Globus pallidus (tissue), 1 donor: ENCODE measurements at places on chromosomes 2 and 18.

DNA sequence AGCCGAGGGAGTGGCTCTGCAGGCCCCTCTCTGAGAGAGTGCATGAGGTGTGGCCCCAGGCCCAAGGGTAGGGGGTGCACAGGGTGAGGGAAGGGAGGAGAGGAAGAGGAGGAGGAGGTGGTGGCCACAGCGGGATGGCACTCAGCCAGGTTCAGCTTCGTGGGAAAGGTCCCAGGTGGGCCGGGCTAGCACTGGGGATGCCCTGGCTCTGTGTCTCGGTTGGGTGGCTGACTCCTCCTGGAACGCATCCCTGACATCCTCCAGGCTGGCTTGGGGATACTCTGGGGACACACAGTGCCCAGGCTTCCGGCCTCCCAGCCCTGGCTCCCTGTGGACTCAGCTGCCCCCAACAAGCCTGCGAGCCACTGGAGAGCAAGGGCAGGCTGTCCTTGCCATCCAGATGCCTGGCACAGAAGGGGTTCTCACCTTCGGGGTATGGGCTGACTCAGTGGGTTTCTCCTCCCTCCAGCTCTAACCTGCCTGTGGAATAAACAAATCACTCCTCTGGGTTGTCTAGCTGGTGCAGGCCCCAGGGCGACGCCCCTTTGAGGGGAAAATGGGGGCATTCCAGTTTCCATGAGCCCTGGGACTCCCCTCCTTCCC lies 582 bp upstream of the ZAP70 start:
- no peak for DNase-seq

GRCh38 chr2:28378679-28379584 lies 13.7 kb upstream of the FOSL2 start:
- no peak for DNase-seq

DNA sequence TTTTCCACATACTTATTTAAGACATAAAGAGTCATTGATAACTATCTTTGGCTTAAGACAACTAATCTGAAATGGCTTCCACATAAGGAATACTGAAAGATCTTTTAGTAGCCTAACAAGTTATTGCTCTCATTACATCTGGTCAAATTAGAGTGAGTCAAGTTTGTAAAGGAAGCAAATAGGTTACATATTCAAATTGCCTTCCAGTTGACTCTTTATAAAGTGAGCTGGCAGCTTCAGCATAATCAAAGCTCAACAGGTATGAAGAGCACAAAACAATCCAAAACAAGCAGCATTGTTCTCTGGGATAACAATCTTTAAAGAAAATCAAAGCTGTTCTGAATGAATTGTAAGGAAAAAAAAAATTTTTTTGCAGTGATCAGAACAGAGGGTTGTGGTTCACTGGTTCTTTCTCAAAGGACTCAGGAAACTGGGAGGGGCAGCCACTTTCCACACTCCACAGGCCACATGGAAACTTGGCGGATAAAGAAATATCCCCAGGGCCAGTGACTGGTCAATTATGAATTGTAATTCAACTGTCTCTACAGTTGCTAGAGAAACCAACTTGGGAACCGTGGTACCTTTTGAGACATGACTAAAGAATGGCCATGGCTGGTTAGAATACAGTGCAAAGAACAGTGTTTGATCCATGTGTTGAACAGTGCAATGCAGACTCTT lies 369.3 kb upstream of the KCNH7 start:
- DNase-seq, result no peak

DNA sequence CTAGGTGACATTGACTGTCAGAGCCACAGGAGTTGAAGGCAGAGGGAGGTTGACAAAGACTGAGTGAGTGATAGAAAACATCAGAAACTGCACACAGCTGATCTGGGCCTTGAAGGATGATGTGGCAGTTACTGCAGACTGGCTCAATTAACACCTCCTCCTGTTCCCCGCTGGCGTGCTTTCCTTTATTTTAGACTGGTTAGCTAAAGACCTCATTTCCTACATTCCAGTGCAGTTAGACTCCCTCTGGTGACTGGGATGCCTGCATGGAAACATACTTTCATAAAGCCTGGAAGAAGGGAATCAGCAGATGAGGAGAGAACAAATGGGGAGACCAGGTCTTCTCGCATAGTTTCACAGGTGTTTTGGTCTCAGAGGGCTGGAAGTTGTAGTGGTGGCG lies 7.1 kb downstream of the TPGS2 start:
- DNase-seq, result no peak

- DNase-seq, result no peak
These were observed 51.7 kb upstream of the ATP5MC3 start for GRCh38 chr2:175233135-175233719.
